Osteoblast (primary cell): ENCODE measurements at places on chromosomes 2 and 18. TPM values are rescaled to one million over a fixed set of nuclear protein-coding genes. Genes with fewer than 3 reads are reported as not detected.

- DNase-seq: no peak
Measured at GRCh38 chr2:163859951-163860350, 124.1 kb upstream of the FIGN start.

DNA sequence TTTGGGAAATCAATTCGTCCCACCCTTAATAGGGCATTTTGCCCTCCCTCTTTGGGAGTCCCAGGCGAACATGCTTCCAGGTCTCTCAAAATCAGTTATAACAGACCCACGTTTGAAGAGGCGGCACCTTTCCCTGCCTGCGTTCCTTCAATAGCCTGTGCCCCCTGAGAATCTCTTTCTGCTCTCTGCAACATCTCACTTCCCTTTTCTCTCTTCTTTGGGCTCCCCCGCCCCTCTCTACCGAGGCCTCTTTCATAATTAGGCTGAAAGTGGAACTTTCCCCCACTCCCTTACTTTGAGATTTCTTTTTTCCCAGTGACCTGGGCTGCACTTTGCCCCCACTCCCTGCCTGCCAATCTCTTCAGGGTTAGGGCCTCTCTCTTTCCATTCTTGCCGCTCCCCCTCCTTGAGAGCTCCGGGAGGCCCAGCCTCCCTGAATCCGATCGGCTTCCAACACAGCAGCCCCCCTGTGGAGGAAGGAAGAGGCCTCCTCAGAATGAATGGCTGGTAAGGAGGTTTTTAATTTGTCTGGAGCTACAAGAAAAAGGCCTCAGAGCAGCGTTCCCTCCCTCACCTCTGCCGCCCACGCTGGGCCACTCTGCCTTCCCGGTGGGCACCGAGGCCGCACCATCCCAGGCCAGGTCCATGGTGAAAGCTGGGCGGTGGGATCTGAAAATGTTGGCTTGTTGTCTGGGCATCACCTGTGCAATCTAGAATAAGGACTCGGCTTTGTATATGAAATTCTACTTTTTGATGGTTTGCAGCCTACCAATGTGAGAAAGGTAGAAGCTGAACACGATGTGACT is 162.6 kb upstream of the SIX3 start:
- DNase-seq: no peak

GRCh38 chr2:133417415-133417814 is 150.8 kb downstream of the NCKAP5 start:
- DNase-seq: no peak

DNA sequence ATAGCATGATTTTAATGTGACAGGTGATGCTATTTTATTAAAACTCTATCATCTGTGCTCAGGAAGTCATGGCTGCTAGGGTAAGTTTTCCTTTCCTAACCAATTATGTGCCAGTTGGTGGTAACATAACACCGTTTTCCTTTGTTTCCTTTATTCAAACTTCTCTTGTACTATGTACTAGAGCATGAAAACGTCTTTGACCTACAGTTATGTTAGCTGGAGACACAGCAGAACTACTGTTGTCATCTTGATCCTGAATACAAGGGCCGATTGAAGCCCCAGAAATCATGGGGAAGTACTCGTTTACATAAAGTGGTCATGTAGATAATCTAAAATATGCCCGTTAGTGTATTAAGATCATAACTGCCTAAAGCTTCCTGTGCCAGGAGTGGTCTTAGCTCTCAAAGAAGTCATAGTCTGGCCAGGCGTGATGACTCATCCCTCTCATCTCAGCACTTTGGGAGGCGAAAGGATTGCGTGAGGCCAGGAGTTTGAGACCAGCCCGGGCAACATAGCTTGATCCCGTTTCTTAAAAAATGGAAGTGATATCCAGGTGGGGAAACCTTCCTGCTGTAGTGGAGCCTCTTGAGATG is 20.5 kb downstream of the NEDD4L start:
- DNase-seq: no peak

DNA sequence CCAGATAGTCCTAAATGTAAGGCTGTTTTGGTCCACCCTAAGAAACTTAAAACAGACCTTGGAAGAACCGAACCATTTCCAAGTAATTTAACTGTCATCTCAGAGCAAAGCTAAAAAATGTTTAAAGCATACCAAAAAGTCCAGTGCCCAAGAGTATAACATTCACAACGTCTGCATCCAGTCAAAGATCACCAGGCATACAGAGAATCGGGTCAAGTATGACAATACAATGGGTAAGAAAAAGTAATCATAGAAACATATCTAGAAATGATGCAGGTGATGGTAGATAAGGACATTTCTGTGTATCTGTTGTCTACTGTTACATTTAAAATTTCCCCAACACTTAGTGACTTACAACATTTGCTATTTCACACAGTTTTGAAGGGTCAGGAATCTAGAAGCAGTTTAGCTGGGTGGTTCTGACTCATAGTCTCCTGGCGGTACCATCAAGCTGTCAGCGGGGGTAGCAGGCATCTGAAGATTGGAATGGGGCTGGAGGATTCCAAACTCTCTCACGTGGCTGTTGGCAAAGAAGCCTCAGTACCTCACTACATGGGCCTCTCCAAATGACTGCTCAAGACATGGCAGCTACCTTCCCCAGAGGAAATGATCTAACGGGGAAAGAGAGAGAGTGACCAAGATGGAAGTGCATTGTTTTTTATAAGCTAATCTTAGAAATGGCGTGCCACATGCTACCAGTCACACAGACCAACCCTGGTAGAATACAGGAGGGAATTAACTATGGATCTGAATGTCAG is 36.6 kb upstream of the DYNC2LI1 start:
- DNase-seq: peak; percentile 38

DNA sequence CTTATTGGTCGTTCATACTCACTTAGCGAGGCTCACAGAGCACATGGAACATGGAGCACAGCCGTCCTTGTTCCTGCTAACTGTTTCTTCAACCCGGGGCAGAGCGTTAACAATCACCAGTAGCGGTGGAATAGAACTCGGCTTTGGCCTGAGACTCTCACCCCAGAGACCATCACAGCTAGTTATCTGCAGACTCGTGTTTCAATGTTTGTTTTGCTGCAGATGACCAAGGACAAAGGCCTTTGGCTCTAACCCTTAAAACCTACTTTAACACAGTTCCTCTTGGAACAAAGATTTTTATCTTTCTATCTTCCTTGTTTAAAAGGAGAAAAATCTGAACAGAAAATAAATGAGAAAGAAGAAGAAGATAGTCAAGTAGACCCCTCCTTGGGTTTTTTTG is 320.2 kb upstream of the UBE2E3 start:
- no peak for DNase-seq

DNA sequence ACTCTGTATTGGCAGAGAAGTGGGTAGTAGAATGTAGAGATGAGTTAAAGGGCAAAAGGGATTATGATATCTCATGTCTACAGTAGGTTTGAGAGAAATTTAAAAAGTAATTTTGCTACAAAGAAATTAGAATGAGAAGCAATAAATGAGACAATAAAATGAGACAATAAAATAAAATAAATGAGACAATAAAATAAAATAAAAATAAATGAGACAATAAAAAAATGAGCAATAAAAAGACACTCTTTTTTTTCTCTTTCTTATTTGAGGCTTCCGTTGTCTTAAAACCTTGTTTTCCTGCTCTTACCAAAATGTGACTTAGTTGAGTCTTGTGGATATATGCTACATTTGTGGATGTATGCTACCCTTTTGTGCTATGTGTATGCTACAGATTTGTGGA is 615.4 kb upstream of the PKDCC start:
- no peak for DNase-seq

Gene PMAIP1
- 3.5 and 4.0 TPM in 2 replicates for total RNA-seq

Gene IL37
- not detected in 2 replicates for total RNA-seq

Gene AGXT
- total RNA-seq: not detected in 2 replicates

Gene CASP8
- total RNA-seq: 19.4 and 23.2 TPM in 2 replicates

Gene FN1
- total RNA-seq: 18,025 and 18,800 TPM in 2 replicates

Gene MAB21L4
- not detected in 2 replicates for total RNA-seq
